ENCODE measurements at places on chromosomes 12 and 14.

- DNase-seq = no peak
These were observed 138.6 kb upstream of the MDM1 start for GRCh38 chr12:68470664-68471328.

DNA sequence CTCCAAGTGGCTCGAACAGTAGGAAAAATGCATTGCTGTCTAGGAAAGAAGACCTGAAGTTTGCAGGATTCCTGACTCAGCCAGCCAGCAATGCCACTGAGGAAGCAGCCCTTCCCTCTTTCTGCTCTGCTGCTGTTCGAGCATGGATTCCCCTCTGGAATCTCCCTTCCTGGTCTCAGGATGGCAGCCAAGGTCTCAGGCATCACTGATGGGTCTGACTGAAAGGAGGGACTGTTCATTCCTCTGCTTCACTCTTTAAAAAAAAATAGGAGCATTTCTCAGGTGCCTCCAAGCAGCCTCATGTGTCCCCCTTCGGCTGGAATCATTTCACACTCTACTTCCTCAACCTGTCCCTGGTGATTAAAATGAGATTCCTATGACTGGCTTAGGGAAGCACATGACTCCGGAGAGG lies 62.4 kb downstream of the SLC15A4 start:
- no peak for DNase-seq

GRCh38 chr12:84822525-84822924 lies 90.1 kb downstream of the SLC6A15 start:
- no peak for DNase-seq

DNA sequence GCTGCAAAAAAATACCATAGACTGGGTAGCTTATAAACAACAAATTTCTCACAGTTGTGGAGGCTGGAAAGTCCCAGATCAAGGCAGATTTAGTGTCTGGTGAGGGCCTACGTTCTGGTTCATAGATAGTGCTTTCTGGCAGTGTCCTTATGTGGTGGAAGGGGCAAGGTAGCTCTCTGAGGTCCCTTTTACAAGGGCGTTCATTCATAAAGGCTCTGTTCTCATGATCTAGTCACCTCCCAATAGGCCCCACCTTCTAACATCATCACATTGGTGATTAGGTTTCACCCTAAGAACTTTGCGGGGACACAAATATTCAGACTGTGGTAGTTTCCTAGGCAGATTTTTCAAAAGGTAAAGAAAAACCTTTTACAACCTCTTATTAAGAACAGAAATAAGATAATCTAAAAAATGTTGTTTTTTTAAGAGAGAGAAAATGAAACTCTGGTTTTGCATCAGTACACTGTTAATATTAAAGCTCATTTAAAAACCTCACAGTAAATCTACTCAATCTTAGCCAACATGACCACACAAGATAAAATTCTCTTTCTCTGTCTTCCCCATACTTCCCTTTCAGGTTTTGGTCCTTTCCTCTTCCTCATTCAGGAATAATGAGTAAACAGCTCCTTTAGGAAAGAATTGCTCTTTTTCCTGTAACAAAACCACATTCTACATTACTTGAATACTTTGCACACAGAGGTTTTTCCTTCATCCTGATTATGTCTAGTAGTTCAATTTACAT lies 117.5 kb downstream of the UNC79 start:
- DNase-seq = no peak

DNA sequence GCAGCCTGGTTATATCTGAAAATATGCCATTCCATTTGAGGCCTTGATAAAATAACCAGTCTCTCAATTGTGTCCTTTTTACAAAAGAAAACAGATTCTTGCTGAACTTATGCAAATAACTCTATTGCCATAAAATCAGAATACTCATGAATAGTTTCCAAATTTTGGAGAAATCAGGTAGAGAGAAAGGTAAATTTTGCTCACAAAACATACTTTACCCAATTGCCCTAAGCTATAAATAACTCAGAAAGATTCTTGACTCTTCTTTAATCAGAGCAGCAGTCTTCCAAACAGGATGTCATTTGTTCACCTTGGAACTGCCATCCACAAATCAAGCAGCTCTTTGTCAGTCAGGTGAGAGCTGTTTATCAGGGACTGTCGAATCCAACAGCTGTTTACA lies 12.6 kb downstream of the ZNF26 start:
- DNase-seq = no peak

DNA sequence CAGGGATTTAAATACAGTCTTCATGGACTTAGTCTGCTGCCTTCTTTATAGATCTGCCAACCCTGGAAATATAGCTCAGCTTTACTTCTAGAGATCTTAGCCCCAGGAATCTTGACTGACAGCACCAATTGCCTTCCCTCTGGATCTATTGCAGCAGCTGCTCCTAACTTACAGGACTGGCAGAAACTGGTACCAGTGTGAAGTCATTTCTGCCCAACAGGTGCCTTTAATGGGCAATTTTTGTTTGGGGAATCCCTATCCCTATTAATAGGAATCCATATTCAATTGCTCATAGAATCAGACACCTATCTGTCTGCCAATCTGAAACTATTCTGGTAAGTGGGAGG lies 27.2 kb downstream of the SPX start:
- DNase-seq = no peak

GRCh38 chr12:4496145-4496838 lies 42.4 kb upstream of the RAD51AP1 start:
- no peak for DNase-seq

DNA sequence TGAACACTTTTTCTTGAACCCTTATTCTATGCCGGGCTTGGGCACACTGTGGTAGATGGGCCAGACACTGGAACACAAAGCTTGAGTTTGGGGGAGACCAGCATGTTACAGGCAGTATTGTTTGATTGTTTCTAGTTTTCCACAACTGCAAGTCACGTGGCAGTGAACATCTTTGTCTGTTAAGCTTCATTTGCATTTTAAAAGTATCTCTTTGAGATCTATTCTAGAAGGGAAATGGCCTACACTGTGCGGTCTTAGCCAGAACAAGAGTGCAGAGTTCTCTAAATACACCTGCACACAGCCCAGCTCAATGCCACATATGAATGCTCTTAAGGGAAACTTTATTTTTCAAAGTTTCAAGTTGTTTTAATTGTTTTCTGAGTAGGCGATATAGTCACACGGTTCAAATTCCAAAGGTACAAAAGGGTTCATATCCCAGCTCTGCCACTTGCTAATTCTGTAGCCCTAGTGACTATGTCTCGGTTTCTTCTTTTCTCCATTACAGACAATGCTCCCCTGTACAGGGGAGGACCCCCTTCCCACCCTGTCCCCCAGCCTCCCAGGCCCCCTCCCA lies 24.9 kb downstream of the RIN3 start:
- DNase-seq = no peak

GRCh38 chr14:29636870-29637269 lies 290.8 kb downstream of the PRKD1 start:
- DNase-seq = no peak

GRCh38 chr12:105202202-105202601 lies 33.8 kb downstream of the APPL2 start:
- no peak for DNase-seq

DNA sequence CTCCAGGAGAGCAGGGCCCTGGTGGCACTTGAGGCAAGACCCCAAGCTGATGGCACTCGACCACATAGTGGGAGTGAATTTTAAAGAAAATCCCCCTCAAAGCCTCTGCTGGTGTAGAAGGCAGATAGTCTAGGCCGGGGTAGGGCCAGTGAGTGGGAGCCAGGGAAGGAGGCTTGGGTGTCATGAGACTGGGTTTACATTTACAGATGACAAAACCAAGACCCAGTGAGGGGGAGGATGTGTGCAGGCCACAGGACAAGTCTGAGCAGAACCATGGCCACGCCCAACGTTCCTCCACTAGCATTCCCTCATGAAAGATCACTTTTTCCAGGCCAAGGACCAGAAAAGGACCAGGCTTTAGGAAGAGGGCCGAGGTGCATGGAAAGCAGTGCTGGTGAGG lies 42.0 kb downstream of the EVL start:
- DNase-seq = no peak

GRCh38 chr14:31727797-31728196 lies 166.6 kb downstream of the NUBPL start:
- no peak for DNase-seq

- no peak for DNase-seq
These were observed 80.4 kb downstream of the RASSF9 start for GRCh38 chr12:85755760-85756159.

All from H1 (cell line).